Suprapubic skin (tissue), 4 donors: ENCODE measurements at places on chromosomes 1 and 21. TPM values are rescaled to one million over a fixed set of nuclear protein-coding genes. Genes with fewer than 3 reads are reported as not detected.
A peak's percentile ranks its signal among the peaks of the same experiment; 100 is the strongest.

RHEX gene
- total RNA-seq = 1.2 TPM

GRCh38 chr1:118954301-118954905 lies 33.7 kb downstream of the TBX15 start:
- H3K36me3 ChIP-seq = no peaks in the 10 kb centered on the region
- no peak for DNase-seq
- H3K27ac ChIP-seq = no peak overlapping the region
- peaks cover 8% of the 10 kb centered on the region for H3K4me1 ChIP-seq

DNA sequence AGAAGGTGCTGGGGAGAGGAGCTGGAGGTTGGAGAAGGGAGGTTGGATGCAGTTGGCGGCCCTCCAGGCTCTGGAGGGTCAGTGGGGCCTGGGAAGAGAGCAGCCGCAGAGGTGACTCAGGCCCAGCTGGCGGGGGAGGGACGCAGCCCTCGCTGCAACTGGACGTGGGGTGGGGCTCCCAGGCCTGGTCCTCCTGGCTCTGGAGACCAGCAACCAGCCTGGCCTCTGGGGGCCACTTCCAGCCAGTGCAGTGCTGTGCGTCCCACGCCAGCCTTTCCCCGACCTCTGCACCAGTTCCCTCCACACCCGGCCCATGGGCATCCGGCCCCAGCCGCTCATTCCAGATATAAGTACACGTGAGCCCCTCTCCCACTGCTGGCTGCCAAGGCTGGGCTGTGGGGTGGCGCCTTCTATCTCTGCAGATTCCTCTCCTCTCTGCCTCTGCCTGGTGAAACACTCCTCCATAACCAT lies 38.0 kb upstream of the COL18A1 start:
- H3K36me3 ChIP-seq = no peaks in the 10 kb centered on the region
- peak overlapping the region; percentile 10 for H3K27ac ChIP-seq
- H3K4me3 ChIP-seq = no peak overlapping the region
- no peaks in the 10 kb centered on the region for H3K27me3 ChIP-seq
- no peak for DNase-seq

DNA sequence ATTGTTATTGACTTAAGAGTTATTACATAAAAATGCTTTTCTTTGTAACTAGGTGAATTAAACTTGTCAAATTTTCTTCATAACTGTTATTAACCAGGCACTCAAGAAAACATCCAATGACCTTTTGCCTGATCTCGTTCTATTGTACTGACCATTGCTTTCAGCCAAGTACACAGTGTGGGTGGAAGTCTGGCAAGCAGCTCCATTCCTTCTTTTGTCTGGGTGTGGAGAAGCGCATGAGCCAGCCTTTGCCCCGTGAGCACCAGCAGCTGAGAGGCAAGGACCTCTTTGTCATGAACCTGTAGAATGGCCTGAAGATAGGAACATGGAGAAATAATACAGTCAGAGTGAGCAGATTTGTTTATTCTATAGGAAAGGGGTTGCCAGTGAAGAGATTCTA lies 57.5 kb downstream of the IARS2 start:
- H3K4me3 ChIP-seq = no peak overlapping the region
- H3K36me3 ChIP-seq = peaks cover 65% of the 10 kb centered on the region
- DNase-seq = no peak
- no peak overlapping the region for H3K27ac ChIP-seq

- peaks cover 44% of the 10 kb centered on the region for H3K36me3 ChIP-seq
- H3K27ac ChIP-seq = no peak overlapping the region
- no peaks in the 10 kb centered on the region for H3K27me3 ChIP-seq
- no peak for DNase-seq
These were observed 36.1 kb downstream of the SLX9 start for GRCh38 chr21:44975720-44976555.

GRCh38 chr1:159211331-159212136 lies 6.9 kb downstream of the ACKR1 start:
- DNase-seq = no peak
- peaks cover 41% of the 10 kb centered on the region for H3K27me3 ChIP-seq
- no peak overlapping the region for H3K4me3 ChIP-seq
- H3K36me3 ChIP-seq = no peaks in the 10 kb centered on the region
- H3K27ac ChIP-seq = no peak overlapping the region
